CD8-positive, alpha-beta memory T cell (primary cell): ENCODE measurements at places on chromosomes 4 and X.

DNA sequence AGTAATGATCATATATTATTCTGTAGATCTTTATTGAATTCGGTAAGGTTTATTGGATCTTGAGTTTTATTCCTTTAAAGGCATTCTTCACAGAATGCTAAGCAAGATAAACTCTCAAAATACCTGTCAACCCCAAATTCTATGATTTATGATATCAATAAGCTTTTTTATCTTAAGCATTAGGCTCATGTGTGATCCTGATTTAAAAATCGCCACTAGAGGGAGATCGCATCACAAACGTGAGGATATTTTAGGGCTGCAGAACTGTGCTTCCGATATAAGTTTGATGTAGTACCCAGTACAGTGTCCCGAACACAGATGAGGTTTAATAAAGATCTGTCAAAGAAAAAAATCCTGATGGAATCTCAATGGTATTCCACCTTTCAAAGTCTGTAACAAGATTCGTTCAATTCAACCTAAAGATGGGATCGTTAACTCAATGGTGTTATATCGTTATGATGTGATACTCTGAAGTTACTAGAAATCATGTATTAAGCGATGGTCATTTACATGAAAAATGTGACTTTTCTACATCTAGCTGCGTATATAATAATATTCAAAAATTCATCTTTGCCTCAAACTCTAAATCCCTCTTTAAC is 169.0 kb downstream of the CORIN start:
- H3K36me3 ChIP-seq: no peaks in the 10 kb centered on the region
- no peaks in the 10 kb centered on the region for H3K4me1 ChIP-seq
- no peaks in the 10 kb centered on the region for H3K27me3 ChIP-seq
- no peak overlapping the region for H3K27ac ChIP-seq

DNA sequence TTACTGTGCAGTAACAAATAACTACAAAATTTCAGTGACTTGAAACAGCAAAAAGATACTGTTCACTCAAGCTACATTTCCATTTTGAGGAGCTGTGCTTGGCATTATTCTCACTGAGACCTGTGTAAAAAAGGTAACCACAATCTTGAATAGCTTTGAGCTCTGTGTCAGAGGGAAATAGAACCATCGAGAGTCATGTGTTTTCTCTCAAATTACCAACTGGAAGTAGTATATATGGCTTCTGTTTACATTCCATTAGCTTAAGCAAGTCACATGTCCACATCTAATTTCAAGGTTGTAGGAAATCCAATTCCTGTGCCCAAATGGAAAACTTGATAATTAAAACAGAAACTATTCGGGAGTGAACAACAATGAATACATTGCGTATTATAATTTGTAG is 82.9 kb upstream of the BANK1 start:
- DNase-seq: no peak
- H3K27ac ChIP-seq: no peak overlapping the region
- H3K36me3 ChIP-seq: no peaks in the 10 kb centered on the region
- no peaks in the 10 kb centered on the region for H3K4me1 ChIP-seq
- H3K4me3 ChIP-seq: no peak overlapping the region
- no peaks in the 10 kb centered on the region for H3K27me3 ChIP-seq

- no peaks in the 10 kb centered on the region for H3K36me3 ChIP-seq
- peak; percentile 65 for DNase-seq
- H3K27ac ChIP-seq: no peak overlapping the region
- peaks cover 12% of the 10 kb centered on the region for H3K27me3 ChIP-seq
Observed at GRCh38 chr4:1171311-1172227, 814 bp downstream of the SPON2 start.

GRCh38 chr4:142585411-142585810 is 260.7 kb downstream of the INPP4B start:
- no peak overlapping the region for H3K4me3 ChIP-seq
- no peaks in the 10 kb centered on the region for H3K27me3 ChIP-seq
- H3K4me1 ChIP-seq: no peaks in the 10 kb centered on the region
- no peaks in the 10 kb centered on the region for H3K36me3 ChIP-seq
- no peak for DNase-seq
- no peak overlapping the region for H3K27ac ChIP-seq

- DNase-seq: no peak
- no peaks in the 10 kb centered on the region for H3K27me3 ChIP-seq
- no peak overlapping the region for H3K27ac ChIP-seq
- no peak overlapping the region for H3K4me3 ChIP-seq
Observed at GRCh38 chr4:1179976-1180375, 7.6 kb upstream of the SPON2 start.

GRCh38 chrX:3711331-3711917 is 2.0 kb downstream of the PRKX start:
- peak overlapping the region; percentile 67 for H3K27ac ChIP-seq
- DNase-seq: peak; percentile 54
- peak overlapping the region; percentile 75 for H3K4me3 ChIP-seq

DNA sequence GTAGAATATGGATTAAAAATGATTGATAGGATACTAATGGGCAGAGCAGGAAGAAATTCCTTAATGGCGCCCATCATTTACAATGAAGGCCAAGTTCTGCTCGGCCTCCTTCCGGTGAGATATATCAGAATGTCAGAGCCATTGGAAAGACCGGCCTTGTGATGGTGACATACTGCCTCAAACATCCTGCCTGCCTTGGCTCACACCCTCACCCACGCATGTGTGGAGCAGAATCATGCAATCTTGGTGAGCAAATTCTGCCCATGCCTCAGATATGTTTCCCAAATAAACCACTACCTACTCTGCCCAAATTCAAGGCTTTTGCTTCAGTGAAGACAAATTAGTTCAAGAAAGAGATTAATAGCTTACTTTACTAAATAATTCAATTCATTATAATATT is 163.3 kb downstream of the MID1 start:
- no peaks in the 10 kb centered on the region for H3K27me3 ChIP-seq
- H3K36me3 ChIP-seq: no peaks in the 10 kb centered on the region
- H3K4me3 ChIP-seq: no peak overlapping the region
- no peak for DNase-seq
- H3K27ac ChIP-seq: no peak overlapping the region

GRCh38 chr4:121252224-121252806 is 88.2 kb upstream of the TNIP3 start:
- no peaks in the 10 kb centered on the region for H3K27me3 ChIP-seq
- peaks cover 50% of the 10 kb centered on the region for H3K4me1 ChIP-seq
- DNase-seq: peak; percentile 36
- H3K4me3 ChIP-seq: no peak overlapping the region
- H3K36me3 ChIP-seq: no peaks in the 10 kb centered on the region
- no peak overlapping the region for H3K27ac ChIP-seq

GRCh38 chr4:81449015-81449414 is 22.7 kb downstream of the RASGEF1B start:
- peaks cover 12% of the 10 kb centered on the region for H3K36me3 ChIP-seq
- no peak overlapping the region for H3K4me3 ChIP-seq
- H3K4me1 ChIP-seq: no peaks in the 10 kb centered on the region
- H3K27me3 ChIP-seq: no peaks in the 10 kb centered on the region
- no peak overlapping the region for H3K27ac ChIP-seq

- DNase-seq: no peak
- no peaks in the 10 kb centered on the region for H3K27me3 ChIP-seq
- no peaks in the 10 kb centered on the region for H3K36me3 ChIP-seq
- no peak overlapping the region for H3K4me3 ChIP-seq
- H3K4me1 ChIP-seq: no peaks in the 10 kb centered on the region
Observed at GRCh38 chr4:95106408-95106928, 348.7 kb downstream of the BMPR1B start.

DNA sequence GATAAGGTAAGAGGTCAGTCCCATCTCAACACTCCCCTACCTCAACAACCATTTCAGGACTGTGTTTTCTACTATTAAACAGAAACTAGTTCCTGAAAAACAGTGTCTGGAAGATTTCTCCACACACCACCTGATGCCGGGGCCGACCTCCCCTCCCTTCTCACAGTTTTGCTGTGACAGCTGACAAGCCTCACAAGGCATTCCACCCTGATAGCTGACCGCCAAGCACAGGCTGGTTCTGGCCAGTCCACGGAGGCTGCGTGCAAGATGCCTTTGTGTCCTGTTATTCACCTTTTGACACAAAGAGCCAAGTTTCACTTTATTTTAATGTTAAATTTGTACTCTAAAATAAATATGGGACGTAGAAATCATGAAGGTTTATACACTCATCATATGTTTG is 758.6 kb downstream of the PDHA2 start:
- DNase-seq: no peak
- no peaks in the 10 kb centered on the region for H3K36me3 ChIP-seq
- H3K4me1 ChIP-seq: no peaks in the 10 kb centered on the region
- H3K27me3 ChIP-seq: no peaks in the 10 kb centered on the region
- no peak overlapping the region for H3K4me3 ChIP-seq

GRCh38 chrX:16853537-16853936 is 16.6 kb downstream of the RBBP7 start:
- DNase-seq: no peak
- no peaks in the 10 kb centered on the region for H3K27me3 ChIP-seq
- peaks cover 21% of the 10 kb centered on the region for H3K36me3 ChIP-seq
- H3K4me3 ChIP-seq: no peak overlapping the region
- no peaks in the 10 kb centered on the region for H3K4me1 ChIP-seq
- no peak overlapping the region for H3K27ac ChIP-seq

DNA sequence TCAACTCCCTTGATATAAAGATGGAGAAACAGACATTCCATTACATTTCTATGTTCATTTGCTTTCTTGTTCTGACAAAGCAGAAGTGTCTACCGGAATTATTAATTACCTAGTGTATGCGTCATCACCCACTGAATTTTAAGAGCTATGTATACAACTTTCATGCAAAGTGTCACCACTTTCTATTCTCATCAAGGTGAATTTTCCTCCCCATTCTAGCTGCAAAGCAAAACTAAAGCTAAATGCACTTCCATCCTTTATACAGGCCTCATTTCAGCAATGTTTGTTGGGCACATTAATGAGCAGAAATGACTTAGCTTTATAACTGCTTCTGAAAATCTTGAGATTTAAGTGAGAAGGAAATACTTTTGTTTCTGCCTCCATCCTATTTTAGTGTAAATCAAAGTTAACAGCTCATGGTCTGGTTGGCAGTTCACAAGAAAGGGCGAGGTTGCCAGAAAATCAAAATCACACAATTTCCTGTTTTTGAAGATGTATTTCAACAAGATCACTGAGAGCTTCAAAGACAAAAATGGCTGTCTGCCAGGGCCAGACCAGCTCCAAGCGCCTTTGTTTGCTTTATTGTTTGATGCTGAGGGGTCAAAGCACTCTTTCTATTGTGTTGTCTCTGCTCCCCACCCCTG is 7.2 kb upstream of the FAM9C start:
- H3K27ac ChIP-seq: peak overlapping the region; percentile 21
- H3K36me3 ChIP-seq: no peaks in the 10 kb centered on the region
- H3K27me3 ChIP-seq: no peaks in the 10 kb centered on the region
- H3K4me1 ChIP-seq: peaks cover 84% of the 10 kb centered on the region
- no peak for DNase-seq
- no peak overlapping the region for H3K4me3 ChIP-seq

DNA sequence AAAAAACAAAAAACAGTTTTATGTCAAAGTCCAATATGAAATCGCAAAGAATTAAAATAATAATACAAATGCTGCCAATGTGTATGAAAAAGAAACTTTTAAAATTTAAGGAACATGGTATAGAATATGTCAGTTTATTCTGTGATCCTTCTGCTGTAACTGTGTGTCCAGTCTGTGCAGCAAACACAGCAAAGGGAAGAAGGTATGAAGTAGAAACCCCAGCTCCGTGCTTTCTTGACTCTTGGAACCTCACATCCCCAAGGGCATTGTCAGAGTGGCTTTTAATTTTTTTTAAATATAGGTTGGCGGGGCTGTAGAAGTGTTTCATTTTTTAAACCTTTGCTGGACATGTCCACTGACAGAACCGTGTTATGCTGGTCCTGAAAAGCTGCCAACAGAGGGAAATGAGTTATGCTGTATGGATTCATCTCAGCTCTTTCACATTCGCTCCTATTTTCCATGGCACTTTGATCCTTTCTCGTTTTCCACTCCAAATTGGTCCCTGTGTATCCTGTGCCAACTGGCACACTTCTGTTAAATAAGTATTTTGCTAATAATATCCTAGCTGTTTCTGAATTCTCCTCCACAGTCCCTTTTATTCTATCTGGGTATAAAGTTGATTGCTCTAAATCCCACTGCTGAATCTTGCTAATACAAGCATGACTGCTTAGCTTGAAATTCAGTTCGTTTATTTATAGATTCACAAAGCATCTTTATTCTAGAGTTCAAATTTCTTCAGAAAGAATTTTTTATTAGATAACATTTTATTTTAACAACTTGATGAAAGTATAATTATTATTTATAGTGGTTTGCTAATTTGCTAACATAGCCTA is 127.0 kb upstream of the DDIT4L start:
- H3K36me3 ChIP-seq: no peaks in the 10 kb centered on the region
- no peaks in the 10 kb centered on the region for H3K27me3 ChIP-seq
- H3K4me1 ChIP-seq: no peaks in the 10 kb centered on the region
- no peak overlapping the region for H3K4me3 ChIP-seq

GRCh38 chr4:176123710-176124407 is 58.2 kb downstream of the WDR17 start:
- H3K27ac ChIP-seq: no peak overlapping the region
- H3K4me1 ChIP-seq: no peaks in the 10 kb centered on the region
- DNase-seq: no peak
- no peak overlapping the region for H3K4me3 ChIP-seq
- no peaks in the 10 kb centered on the region for H3K27me3 ChIP-seq

GRCh38 chr4:72136429-72136828 is 104.6 kb downstream of the NPFFR2 start:
- H3K36me3 ChIP-seq: no peaks in the 10 kb centered on the region
- H3K4me1 ChIP-seq: no peaks in the 10 kb centered on the region
- no peak for DNase-seq
- no peak overlapping the region for H3K27ac ChIP-seq

GRCh38 chr4:139641218-139641617 is 24.4 kb upstream of the MGST2 start:
- H3K36me3 ChIP-seq: no peaks in the 10 kb centered on the region
- no peak for DNase-seq
- H3K4me1 ChIP-seq: no peaks in the 10 kb centered on the region
- H3K27ac ChIP-seq: no peak overlapping the region
- no peaks in the 10 kb centered on the region for H3K27me3 ChIP-seq

DNA sequence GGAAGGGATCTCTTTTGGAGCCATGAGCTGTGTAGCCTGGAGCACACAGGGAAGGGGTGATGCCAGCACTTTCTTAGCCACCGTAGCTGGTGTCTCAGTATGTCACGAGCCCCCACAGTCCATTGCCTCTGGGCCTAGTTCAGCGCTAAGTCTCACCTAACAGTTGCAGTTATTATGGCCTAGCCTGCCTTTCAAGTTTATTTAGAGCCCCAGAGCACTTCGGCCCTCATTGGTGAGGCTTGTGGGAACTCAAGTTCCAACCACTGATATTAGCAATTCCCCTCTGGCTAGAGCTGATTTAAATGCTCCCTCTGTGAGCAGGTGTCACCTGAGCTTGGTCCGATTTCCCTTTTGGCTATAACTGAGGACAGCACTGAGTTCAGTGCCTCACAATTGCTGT is 388.4 kb upstream of the MAOA start:
- no peaks in the 10 kb centered on the region for H3K36me3 ChIP-seq
- H3K4me1 ChIP-seq: no peaks in the 10 kb centered on the region
- no peak overlapping the region for H3K4me3 ChIP-seq
- H3K27me3 ChIP-seq: no peaks in the 10 kb centered on the region
- no peak overlapping the region for H3K27ac ChIP-seq

GRCh38 chrX:9899640-9900111 is 67.5 kb upstream of the CLDN34 start:
- H3K4me1 ChIP-seq: no peaks in the 10 kb centered on the region
- no peaks in the 10 kb centered on the region for H3K27me3 ChIP-seq
- no peak overlapping the region for H3K27ac ChIP-seq
- no peak overlapping the region for H3K4me3 ChIP-seq
- no peaks in the 10 kb centered on the region for H3K36me3 ChIP-seq
